Cerebellar cortex (tissue), 1 donor: ENCODE measurements at places on chromosomes 12 and 14.
A peak's percentile ranks its signal among the peaks of the same experiment; 100 is the strongest.

- peak; percentile 64 for DNase-seq
These were observed 39.8 kb downstream of the GRIN2B start for GRCh38 chr12:13941258-13942249.

- DNase-seq, result no peak
These were observed 40.5 kb upstream of the MON2 start for GRCh38 chr12:62426089-62426488.

- DNase-seq, result no peak
These were observed 5.1 kb downstream of the RNF10 start for GRCh38 chr12:120539303-120539702.

DNA sequence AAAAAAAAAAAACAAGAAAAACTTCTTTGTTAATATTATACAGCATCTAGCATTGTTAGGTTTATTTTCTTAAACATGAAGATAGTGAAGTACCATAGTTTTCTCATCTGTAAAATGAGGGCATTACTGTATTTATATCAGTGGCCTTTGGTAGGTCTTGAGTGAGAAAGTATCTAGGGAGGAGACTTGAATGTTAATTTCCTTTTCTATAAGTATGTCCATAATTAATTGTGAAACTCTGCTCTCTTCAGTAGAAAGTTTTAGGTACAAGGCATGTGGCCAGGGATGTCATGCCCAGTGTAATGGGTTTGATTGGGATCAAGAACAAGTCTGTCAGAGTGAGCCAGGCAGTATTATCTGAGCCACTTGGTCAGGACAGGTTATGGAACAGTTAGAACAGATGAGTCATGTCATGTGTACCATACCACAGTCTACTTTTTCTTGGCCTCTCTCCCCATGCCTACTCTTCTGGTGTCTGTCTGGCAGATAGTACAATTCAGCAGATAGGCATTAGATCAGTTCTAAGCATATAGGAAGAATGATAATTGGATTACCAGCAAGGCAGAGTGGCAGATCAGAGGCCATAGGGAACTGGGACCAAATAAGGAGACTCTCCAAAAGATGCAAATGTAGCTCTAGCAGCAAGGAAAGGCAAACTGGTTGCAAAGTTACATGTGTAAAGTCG is 30.4 kb downstream of the FBXO34 start:
- no peak for DNase-seq

DNA sequence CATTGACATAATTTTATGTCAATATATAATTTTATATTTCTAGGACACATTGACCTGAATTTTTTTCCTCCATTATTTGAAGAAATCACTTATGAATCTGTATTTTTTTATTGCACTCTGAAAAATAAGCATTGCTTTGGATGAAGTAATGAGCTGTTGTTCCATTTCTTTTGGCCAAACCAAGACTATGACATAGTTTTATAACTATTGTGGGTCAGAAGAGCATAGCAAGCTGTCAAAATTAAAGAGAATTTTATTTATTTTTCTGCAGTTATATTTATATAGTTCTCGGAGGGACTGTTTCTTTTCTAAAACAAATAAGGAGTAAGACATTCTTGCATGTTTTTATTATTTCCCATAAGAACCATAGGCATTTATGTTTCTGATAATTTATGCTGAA is 8.5 kb downstream of the C12orf75 start:
- DNase-seq, result no peak

DNA sequence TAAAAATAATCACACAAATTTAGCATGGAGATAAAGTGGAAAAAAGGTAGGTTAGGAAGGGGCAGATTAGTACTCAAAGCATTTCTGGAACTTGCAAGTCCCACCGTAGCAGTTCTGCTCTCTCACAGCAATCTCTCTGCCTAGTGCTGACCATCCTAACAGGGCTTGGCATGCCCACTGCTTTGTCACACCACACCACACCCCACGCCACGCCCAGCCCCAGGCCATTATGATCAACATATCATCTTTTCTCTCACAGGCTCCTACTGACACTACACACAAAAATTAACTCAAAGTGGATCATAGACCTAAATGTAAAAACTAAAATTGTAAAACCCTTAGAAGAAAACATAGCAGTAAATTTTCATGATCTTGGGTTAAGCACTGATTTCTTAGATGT is 273.7 kb downstream of the DAD1 start:
- no peak for DNase-seq

GRCh38 chr14:49905989-49906388 is 13.1 kb downstream of the ARF6 start:
- DNase-seq, result no peak

DNA sequence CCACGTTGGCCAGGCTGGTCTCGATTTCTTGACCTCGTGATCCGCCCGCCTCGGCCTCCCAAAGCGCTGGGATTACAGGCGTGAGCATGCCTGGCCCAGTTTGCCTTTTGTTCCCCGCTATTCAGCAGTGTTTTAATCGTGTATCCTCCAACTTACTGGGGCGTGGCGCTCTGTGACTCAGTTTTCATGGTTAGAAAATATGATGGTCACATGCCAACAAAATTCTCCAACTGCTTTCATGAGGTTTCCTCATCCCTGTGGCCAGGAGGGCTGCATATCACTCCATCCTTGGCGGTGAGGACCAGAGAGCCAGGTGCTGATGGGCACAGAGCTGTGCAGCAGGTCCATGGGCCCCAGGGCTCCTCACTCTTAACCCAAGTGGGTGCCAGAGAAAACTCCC is 33.0 kb upstream of the PRMT8 start:
- no peak for DNase-seq

DNA sequence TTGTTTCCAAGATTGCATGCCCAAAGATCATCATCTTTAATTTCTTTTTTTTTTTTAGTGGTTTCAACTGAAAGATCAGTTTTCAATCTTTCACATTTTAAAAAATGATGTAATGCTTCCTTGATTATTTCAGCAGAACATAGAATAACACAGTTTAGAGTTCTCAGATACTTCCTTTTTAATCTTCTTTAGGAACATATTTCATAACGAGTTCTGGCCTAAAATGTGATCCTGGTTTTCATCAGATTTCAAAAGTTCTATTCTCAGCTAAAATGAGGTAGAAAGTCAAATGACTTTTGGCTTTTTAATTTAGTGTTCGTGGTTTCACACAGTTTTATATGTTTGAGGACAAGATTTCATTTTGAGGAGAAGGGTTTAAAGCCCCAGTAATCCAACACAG is 40.0 kb upstream of the NR1H4 start:
- no peak for DNase-seq

- DNase-seq, result no peak
These were observed 106.4 kb upstream of the TMCC3 start for GRCh38 chr12:94756789-94757188.

GRCh38 chr12:93113317-93114006 is 184.4 kb upstream of the EEA1 start:
- DNase-seq, result no peak

DNA sequence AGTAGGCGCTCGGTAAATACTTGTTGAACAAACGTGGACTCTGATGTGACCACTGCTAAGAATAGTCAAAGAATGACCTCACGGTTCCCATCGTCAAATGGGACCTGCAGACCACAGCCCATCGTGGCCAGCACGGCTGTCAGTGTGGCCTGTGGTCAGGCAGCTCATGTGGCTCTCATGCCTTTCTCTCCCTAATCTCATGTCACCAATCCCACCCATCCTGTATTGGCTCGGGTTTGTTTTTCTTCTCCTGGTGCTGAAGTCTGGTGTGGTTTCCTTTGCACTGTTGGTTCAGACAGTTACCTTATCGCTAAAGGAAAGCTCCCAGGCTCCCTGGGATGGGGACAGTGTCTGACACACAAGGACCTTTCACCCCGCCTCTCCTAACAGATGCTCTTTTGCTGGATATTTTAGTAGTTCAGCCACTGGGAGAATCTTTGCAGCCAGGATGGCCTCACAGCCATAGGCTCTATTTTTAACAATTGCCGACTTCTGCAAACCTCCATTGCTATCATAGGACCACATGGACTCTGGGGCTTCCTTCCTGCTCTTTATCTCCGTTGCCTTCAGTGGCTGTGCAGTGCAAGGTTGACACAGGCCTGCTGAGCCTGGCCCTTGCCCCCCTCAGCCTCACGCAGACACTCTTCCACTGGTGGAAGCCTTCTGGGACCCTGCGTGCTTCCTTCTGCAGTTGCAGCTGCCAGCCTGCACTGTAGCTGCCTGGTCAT is 293.1 kb upstream of the FKBP4 start:
- no peak for DNase-seq

DNA sequence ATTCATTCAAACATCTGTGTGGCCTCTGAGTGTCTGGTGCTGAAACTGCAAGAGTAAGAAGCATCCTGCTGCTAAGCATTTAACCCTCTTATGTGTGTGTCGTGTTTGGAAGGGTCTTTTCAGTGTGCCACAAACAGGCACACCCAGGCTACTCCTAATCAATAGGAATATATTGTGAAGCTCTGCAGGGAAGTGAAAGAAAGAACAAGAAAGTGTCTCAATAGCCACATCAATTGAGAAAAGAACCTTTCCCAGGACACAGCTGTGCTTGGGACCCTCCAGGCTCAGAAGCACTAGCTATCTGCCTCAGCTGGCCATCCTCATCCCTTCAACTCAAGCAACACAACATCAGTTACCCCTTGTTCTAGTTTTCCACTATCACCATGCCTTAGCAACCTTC is 13.4 kb upstream of the KRAS start:
- DNase-seq, result no peak

GRCh38 chr12:19528750-19529149 is 89.5 kb downstream of the AEBP2 start:
- no peak for DNase-seq

GRCh38 chr12:96177013-96177412 is 17.2 kb upstream of the ELK3 start:
- no peak for DNase-seq

- DNase-seq, result peak; percentile 47
These were observed 4.0 kb upstream of the AQP2 start for GRCh38 chr12:49946497-49946896.

DNA sequence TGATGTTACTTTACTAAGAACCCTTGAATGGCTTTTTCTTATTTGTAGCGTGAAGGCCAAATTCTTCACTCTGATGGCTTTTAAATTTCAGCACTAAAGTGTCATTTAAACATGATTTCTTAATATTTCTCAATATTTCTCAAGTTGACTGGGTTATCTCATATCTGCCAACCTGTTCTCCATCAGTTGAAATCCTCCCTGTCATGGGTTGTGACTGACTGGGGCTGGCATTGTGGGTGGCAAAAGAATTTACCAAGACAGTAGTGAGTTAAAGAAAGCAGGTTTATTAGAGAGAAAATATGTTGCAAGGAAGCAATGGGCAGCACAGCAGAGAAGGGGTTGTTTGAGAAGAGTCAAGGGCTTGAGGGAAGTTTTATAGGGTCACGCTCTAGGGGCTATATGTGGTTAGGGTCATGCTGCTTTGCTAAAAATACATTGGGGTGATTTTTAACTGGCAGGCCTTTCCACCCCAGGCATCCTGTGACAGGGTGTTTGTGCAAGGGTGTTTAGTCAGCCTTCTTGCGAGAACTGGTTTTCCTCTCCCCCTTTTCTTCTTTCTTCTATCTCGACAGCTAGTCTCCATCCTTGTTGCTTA is 232.8 kb upstream of the SEL1L start:
- no peak for DNase-seq

- DNase-seq, result no peak
These were observed 3.1 kb downstream of the C14orf39 start for GRCh38 chr14:60482743-60483142.

GRCh38 chr14:81710232-81710845 is 176.7 kb upstream of the SEL1L start:
- DNase-seq, result peak; percentile 20

DNA sequence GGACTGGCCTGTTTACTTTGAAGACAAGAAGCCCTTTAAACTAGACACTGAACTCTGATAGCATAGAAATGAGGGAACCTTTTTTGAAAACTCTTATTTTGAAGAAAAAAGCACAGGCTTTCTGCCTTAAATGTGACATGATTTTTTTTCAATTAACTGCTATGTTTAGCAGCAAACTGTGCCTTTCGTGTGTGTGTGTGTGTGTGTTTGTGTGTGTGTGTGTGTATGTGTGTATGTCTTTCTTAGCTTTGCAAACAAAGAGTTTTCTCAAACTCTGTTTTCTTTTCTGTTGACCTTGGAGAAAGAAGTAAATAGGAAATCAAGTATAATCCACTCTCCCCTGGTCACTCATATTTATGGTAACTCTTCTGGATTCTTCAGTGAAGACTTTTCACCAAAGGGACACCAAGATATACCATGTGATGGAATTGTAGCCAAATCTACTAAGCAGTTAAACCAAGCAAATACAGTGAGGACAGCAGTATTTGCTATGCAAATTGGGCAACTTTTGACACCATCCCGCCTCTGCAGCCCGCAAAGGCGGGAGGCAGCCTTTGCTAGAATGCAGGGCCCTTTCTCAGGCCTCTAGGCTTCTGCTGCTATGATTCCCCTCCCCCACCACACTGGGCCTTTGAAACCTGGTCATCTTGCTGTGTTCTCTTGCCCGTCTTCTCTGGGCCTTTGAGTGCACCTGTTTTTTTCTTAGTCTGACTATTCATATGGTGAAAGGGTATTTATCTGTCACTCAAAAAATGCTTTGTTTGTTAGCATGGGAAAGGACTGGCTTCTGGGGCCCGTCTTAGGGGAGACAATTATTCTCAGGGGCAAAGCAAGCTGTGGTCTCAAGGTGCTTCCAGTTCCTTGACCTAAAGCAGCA is 107.9 kb downstream of the MYRFL start:
- no peak for DNase-seq

DNA sequence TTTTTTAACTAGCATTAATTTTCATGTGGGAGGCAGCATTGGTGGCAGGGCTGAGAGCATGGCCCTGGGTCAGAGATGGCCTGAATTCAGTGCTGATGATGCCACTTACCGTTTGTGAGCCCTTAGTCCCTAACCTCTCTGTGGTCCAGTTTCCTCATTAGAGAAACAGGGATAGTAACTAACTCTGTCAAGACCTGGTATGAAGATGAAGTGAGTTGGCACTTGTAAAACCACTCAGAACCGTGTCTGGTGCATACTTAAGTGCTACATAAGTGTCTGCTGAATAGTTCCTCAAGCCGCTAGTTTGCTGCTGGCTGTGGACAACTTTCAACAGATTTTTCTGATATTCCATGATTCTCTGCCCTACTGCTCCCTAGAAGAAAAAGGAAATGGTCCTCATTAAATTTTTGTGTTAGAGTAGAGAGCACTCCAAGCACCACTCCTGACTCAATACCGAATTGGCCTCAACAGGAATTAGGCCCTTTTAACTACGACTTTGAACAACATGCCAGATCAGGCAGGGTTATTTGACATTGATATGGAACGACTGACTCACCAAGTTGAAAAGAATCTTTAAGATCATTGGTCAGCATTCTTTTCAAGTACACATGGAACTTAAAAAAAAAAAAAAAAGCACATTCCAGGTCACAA is 250.2 kb downstream of the ANO2 start:
- no peak for DNase-seq
